ENCODE measurements at places on chromosomes 12 and 14.

DNA sequence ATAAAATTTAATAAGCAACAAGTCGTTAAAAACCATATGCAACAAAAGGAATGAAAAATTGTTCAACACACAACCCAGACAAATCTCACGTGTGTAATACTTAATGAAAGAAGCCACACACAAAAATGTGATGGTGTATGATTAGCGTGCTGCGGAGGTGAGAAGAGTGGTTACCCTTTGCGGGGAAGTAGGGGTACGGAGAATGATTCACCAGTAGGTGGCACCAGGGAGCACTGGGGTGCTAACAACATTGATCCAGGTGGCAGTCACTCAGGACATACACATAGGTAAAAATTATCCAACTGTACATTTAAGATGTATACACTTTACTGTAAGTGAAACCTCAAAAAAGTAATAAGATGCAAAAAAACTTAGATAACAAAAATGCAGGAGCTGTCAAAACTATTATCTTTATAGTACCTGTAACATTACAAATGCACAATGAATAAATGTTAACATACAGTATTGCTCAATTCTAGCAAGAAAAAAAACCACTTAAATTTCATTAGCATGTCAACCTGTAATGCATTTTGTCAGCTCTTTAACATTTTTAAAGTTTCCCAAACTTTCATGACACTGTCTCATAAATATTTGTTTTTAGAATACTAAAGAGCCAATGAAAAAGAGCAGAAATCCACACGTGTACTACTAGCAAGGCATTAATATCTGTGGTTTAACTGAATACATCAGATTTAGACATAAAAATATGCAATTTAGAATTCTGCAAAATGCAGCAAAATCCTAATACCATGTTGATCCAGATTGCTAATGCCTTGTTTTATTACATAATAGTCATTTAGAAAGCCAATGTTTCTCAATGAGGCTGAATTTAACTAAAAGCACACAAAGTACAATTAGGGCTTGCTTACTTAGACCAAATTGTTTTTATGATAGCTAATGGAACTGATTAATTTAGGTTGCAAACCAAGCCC lies 46.7 kb downstream of the TMCC3 start:
- no peak for DNase-seq

DNA sequence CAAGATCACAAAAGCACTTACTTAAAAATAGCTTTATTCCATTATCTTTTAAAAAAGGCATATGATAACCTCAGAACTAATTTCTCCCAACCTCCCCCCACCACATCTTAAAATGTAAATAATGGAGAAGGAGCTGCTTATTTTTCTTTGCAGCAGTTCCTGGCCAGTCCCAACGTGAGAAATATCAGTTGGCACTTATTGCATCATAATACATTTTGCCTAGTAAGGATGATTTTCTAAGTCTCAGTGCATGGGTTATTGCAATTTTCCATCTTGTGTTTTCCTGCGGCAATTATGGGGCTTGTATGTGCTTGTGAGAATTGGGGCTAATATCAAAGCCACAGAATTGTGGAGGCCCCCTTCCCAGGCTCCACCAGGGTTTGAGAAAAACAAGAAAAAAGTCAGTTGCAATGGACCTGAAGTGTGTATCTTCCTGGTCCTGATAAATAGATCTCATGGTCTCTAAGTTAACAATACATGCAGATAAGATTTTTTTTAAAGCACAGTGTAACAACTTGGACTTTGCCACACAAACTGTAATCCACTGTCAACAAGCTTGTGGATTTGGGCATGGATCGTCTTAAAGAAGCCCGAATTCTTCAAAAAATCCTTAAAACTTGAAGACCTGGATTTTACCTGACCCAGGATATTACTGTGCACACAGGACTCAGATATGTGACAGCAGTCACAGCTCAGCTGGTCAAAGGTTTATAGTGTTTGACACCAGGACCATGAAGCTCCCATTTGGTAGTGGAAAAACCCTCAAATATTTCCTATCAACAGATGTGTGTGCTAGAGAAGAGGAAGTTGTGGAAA lies 2.8 kb upstream of the WSB2 start:
- no peak for DNase-seq

DNA sequence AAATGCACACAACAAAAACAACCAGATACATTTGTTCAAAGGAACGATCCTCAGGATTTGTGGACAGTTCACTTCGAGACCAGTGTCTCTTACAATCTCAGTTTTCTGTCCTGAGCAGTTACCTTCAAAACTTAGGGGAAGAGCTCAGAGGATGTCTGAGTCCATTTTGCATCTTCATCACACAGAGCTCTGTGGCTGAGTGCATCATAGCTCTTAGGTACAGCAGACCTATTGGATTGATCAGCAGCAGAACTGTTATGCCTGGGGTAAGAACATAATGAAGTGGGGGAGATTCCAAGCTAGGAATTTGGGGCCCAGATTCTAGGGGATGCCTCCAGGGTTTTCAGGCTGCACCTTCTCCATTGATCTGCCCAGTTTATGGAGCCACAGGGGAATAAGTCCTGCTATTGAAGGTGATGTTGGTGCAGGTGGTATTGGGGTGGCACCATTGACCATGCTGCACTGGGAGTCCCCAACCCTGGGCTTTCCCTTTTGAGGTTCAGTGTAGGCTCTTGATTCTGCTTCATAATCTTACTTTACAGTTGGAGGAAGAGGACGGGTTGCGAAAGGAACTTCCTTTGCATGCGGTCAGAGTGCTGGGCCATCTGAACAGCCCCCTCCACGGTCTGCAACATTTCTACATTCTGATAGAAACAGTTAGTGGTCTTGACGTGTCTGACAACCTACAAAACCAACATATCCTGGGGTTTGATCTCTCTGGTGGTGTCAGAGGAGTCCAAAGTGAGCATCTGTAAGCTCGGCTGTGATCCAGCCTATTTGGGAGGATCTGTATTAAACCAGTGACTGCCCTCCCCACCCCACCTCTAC lies 112.8 kb downstream of the CHST11 start:
- no peak for DNase-seq

DNA sequence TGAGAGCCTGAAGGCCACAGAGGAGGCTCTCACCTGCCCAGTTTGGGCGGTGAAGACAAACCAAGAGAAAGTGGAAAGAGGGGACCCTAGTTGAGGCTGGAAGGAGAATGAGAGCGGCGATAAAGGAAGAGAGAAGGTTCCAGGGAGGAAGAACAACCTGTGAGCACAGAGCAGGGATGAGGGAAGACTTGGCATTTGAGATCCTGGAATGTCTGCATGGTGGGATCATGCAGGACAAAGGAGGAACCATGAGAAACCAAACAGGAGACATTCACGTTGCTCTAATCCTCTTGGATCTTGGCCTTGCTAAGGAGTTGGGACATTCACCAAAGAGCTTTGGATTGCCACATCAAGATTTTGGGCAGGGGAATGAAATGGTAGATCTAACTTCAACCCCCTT lies 22.9 kb upstream of the RBM19 start:
- no peak for DNase-seq

DNA sequence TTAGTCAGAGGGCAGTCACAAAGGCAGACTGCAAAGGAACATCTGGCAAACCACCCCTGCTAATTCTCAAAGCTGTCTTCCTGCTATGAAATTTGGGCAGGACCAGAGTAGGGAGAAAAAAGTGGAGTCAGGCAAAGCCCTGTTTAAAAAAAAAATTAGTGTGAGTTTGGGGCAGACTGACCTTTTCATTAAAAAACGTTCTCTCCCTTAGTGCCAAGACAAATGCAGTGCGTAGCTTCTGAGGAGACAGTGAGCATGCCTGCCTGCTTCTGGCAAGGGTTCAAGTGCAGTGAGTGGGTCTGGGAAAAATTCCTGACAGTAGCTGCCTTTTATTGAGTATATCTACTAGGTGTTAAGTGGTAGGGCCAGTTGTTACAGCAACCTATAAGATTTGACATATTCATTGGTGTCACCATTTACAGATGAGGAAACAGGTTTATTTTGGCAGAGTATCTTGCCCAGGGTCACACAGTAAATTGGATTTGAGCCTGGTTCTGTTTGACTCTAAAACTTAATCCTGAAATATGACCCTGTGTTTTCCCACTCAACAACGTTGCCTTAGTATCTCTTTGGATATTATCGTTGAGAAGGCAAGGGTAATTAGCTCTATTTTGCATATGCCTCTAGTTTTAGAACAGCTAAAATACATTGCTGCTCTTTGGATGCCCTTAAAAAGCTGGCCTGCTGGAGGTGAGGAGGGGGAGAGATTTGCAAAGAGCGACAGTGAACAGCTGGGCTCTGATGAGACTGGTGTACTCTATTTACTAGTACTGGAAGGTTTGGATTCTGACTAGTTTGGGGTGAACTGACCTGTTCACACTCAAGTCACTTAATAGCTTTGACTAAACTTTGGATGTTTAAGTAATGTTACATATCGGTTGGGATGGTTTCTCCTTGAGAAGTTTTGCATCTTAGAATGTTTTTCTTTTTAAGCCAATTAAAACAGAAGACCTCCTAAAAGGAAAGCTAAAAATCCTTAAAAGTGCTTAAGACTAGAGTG lies 72.8 kb downstream of the PAPOLA start:
- DNase-seq: no peak

- DNase-seq: no peak
Observed at GRCh38 chr12:93113317-93114006, 184.4 kb upstream of the EEA1 start.

GRCh38 chr12:106179086-106179485 lies 40.3 kb upstream of the NUAK1 start:
- DNase-seq: no peak

GRCh38 chr12:93848523-93849101 lies 171.4 kb downstream of the CRADD start:
- no peak for DNase-seq

GRCh38 chr12:105813201-105813600 lies 325.6 kb downstream of the NUAK1 start:
- no peak for DNase-seq

DNA sequence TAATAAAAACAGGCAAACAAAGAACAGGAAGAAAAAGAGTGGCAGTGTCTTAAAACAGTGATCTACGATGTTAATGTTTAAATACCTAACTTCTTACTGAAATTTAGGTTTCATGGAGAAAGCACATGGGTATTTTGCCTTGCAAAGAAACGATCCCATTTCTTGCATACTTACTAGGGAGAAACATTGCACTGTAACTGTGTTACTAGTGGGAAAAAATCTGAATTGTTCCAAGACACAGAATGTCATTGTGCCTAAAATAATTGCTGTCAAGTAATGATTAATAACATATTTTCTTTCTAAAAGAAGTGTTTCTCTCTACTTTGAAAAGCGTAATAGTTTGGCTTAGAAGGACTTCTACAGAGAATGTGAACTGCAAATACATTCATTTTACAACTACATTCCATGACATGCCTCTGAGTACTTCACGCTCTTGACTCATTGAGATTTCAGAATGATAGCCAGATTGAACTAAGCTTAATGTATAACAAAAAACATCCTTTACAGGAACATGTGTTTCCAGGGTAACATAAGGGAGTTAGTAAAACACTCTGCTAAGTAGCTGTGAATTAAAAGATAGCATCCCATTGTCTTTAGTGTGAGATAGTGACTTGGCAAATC lies 256.2 kb upstream of the CPNE8 start:
- DNase-seq: no peak

- DNase-seq: peak; percentile 7
Observed at GRCh38 chr12:51393676-51394545, 2.7 kb upstream of the GALNT6 start.

DNA sequence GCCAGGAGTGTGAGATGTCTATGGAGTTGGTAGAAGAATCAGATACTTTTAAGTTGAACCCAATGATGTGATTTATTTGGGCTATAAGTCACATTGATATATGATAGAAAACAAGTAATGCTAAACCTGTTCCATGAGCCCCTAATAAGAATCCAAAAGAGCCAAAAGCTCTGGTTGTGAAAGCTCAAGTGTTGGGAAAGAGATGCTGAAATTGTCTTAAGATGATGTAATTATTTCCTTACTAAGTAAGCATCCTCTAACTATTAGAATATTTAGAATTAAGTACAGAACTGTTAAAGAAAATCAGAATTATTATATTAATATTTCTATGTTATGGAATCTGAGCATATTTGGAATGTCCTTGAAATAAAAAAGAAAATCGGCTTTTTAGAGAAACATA lies 17.6 kb upstream of the SLC2A13 start:
- DNase-seq: no peak

- peak; percentile 4 for DNase-seq
Observed at GRCh38 chr14:38786921-38787320, 316.1 kb downstream of the SEC23A start.

- DNase-seq: no peak
Observed at GRCh38 chr12:57157588-57158173, 10.3 kb upstream of the LRP1-AS start.
